ENCODE measurements at places on chromosomes 2 and 18. TPM values are rescaled to one million over a fixed set of nuclear protein-coding genes. Genes with fewer than 3 reads are reported as not detected.

GRCh38 chr2:26274058-26274613 lies 29.4 kb downstream of the HADHB start:
- no peak for ATAC-seq

GRCh38 chr2:62013641-62014040 lies 108.2 kb downstream of the COMMD1 start:
- ATAC-seq = no peak

DNA sequence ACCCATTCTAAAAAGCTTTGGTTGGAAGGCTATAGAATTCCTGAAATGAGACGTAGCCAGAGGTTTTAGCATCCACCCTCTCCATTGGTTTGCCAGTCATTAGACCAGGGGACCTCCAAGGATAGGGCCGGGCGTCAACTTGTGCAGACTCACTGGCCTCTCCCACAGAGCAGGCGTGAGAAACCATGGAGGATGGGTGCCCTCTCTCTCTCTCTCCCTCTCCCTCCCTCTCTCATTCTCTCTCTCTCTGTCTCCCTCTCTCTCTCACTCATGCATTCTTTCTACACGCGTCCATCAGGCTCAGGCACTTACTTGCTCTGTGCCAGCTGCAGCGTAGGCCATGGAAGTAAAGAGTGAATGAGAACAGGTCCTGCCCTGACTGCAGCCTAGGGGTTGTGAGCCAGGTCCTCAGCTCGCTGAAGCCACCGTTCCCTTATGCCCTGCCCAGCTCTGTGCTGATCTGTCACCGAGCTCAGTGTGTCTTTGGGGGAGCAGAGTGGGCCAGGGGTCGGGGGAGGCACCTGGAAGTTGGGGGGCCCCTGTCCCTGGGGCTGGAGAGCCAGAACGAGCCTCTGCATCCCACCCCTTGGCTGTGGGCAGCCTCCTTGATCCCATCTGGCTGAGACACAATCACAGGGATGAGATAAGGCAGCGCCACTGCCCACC lies 304.4 kb upstream of the HS6ST1 start:
- no peak for ATAC-seq

The GNAL gene
- 0.32 TPM for total RNA-seq

The LIPG gene
- total RNA-seq = not detected

The ECEL1 gene
- not detected for total RNA-seq
